ENCODE measurements at places on chromosomes 7 and 10.

- DNase-seq = no peak
Observed at GRCh38 chr10:10589540-10590303, 427.9 kb upstream of the CELF2 start.

GRCh38 chr10:58137813-58138212, 129.9 kb downstream of the IPMK start:
- no peak for DNase-seq

DNA sequence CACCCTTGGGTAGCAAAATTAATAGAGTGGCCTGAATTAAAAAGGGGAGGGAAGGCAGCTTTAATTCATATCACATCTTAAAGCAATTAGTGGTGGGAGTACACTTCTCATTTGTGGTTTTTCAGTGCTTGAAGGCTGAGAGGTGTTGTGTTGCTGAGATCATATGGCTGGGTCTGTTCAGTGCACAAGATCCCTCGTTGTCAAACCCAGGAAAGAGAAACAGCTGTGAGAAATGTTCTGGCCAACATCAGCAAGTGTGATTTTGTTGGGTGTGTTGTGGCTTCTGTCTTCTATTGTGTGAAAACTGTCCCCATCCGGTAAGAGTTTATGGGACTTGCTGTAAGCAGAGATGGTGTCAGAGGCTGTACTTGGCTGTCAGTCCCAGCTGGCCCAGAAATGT, 197.9 kb upstream of the BMPER start:
- no peak for DNase-seq

- no peak for DNase-seq
Observed at GRCh38 chr7:98724591-98724990, 107.5 kb downstream of the NPTX2 start.

DNA sequence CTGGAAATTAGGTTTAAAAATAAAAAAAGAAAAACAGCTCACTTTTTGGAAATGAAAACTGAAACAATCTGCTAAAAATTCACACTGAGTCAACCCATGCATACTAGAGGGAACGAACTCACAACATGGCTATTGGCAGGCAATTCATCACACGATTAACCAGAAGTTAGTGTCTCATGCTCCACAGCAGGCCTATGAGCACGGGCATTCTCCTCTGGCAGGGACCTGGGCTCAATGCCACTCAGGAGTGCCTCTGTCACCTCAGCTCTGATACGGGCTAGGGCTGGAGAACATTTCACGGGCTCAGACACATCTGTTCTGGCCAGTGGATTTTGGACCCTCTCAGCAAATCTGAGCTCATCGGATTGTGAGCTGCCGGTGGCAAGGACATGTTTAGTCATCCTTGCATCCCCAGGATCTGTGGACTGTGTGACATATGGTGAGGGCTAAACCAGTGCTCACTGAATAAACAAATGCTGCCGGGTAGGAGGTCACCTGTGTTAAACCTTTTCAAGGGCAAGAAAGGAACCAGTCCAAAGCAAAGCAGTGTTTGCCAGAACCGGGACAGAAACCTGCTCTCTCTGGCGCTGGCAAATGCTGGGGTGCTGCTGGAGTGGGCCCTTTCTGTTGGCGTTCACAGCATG, 40.1 kb downstream of the POLR3A start:
- DNase-seq = no peak

- no peak for DNase-seq
Observed at GRCh38 chr10:77405771-77406241, 231.8 kb downstream of the KCNMA1 start.

DNA sequence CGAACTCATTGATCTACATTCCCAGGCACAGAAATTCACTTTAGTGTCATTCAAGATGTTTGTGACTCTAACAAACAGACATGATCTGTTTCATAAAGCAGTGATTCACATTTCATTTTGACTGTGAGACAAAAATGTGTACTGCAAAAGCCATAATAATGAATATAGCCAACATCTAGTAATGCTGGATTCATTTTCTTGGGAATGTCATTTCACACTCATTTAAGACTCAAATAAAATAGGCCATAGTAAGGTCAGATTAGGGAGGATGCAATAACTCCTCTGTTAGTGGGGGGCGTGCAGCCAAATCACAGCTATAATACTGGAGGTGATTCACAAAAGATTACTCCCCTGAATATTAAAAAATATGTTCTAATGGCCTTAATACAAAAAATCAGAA, 566.6 kb upstream of the ZWINT start:
- no peak for DNase-seq

DNA sequence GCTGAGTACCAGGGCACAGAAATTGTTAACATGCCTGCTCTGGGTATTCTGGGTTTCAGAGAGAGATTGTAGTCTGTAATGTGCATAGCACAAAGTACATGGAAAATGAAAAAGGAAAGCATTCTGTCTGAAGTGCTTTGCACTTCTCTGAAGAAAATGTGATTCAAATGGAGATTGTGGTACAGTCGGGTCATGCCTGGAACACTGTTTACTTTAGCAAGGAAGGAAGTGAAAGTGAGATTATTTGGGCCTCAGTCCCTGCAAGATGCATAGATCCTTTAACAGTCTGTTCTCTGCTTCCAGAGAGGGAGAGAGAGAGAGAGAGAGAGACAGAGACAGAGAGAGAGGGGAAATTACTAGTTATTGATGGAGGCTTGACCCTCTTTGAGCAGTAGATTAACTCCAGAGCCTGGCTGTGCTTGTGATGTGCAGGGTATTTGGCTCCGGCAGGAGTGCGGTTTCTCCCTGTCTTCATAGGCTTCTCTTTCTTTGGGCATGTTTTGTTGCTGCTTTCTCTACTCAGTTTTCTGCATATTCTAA, 5.4 kb downstream of the VWC2 start:
- DNase-seq = no peak

GRCh38 chr10:57579926-57580325, 687.8 kb downstream of the IPMK start:
- no peak for DNase-seq
